ENCODE measurements at places on chromosomes 11 and 22.

DNA sequence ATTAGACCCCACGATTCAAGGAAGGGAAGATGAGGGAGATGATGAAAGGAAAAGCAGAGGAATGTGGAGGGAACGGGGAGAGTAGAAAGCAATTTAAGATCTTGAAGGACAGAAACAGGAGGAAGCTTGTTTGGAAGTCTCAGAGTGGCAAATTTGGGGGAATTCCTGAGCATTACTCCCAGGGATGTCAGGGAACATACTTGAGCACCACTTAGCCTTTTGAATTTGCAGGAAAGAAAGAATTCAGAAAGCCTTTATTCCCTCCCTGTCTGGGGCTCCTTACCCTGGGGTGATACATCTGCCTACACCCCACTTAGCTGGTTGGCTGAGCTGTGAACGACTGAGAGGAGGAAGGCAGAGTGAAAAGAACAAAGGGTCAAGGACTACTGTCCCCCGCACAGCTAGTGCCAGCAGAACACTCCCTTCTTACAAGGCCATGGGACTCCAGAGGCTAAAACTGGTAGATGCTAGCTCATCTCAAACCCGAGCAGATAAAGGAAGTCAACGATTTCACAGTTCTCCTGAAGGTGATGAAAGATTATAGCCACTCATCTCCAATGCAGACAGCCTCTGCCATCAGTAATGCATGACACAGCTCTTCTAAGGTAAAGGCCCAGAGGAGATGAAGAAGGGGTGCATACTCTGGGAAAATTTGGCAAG, 84.0 kb upstream of the AKIP1 start:
- no peaks in the 10 kb centered on the region for H3K27me3 ChIP-seq
- H3K36me3 ChIP-seq, result no peaks in the 10 kb centered on the region
- H3K4me1 ChIP-seq, result no peaks in the 10 kb centered on the region

DNA sequence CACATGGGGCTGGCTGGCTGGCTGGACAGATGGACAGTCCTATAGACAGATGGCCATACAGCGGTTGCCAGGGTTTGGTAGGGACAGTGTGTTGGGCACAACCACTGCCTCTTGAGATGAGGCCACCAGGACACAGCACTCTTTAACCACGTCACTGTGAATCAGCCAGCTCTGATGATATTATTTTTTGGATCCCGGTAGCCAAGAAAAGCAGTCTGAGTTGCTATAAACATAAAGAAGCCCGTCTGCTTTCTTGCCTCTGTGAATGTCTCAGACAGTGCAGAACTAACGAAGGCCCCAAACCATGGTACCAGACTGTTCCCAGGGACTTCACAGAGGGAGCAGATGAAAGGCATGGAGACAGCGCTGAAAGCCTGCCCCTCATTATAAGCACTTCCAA, 115.9 kb upstream of the CSNK2A3 start:
- no peak overlapping the region for H3K27ac ChIP-seq
- no peaks in the 10 kb centered on the region for H3K27me3 ChIP-seq
- no peak for DNase-seq
- no peaks in the 10 kb centered on the region for H3K4me1 ChIP-seq

- no peaks in the 10 kb centered on the region for H3K36me3 ChIP-seq
- no peak overlapping the region for H3K4me3 ChIP-seq
- no peaks in the 10 kb centered on the region for H3K4me1 ChIP-seq
- no peaks in the 10 kb centered on the region for H3K27me3 ChIP-seq
Observed at GRCh38 chr11:29780756-29781155, 236.1 kb downstream of the KCNA4 start.

- H3K4me3 ChIP-seq, result no peak overlapping the region
- H3K27ac ChIP-seq, result no peak overlapping the region
- no peaks in the 10 kb centered on the region for H3K4me1 ChIP-seq
- DNase-seq, result no peak
Observed at GRCh38 chr22:26632422-26633155, 10.8 kb downstream of the CRYBA4 start.

- no peaks in the 10 kb centered on the region for H3K27me3 ChIP-seq
- H3K4me3 ChIP-seq, result no peak overlapping the region
- no peak overlapping the region for H3K27ac ChIP-seq
- H3K4me1 ChIP-seq, result no peaks in the 10 kb centered on the region
Observed at GRCh38 chr22:19420321-19420720, 11.2 kb downstream of the HIRA start.

GRCh38 chr11:98944461-98944860, 76.3 kb upstream of the CNTN5 start:
- no peaks in the 10 kb centered on the region for H3K36me3 ChIP-seq
- no peak for DNase-seq
- no peaks in the 10 kb centered on the region for H3K4me1 ChIP-seq

DNA sequence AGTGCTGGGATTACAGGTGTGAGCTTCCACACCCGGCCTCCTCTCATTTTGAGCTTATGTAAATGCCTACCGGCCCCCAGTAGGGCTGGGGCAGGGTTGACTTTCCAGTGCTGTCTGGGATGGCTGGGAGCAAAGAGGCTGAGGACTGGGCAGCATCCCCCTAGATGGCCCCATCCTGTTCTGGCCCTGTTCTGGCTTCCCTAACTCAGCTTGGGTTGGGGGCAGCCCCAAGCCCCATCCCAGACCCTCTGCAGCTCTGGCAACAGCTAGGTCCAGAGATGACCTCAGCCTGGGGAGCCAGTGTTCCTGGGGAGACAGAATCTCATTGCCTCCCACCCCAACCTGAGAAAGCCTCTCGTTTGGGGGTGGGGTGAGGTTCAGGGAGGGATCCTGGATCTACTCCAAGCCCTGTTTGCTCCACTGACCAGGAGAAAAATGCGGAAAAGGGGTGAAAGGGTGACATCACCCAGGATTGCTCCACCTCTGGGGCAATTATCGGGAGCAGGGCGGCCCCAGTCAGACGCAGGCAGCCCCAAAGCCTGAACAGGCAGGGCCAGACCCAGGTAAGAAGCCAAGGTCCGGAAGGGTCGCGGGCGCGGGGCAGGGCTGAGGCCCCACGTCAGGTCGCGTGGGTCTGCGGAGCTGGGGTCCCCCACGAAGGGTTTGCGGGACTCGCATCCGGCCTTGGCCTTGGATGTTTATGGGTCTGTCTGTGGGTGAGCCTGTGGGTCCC, at the start of gene PNPLA2:
PNPLA2 (plus strand) TSS at position 519 of the 733 bp plus-strand sequence. CDS start 805 bp downstream, outside the sequence.
- peak within 1 kb of the TSS; percentile 94 for H3K4me3 ChIP-seq
- H3K27ac ChIP-seq, result peak within 1 kb of the TSS; percentile 81
- peaks cover 23% of the 10 kb centered on the region for H3K4me1 ChIP-seq
- no peak for DNase-seq
- no peaks in the 10 kb centered on the region for H3K27me3 ChIP-seq
- no peaks in the 10 kb centered on the region for H3K36me3 ChIP-seq

DNA sequence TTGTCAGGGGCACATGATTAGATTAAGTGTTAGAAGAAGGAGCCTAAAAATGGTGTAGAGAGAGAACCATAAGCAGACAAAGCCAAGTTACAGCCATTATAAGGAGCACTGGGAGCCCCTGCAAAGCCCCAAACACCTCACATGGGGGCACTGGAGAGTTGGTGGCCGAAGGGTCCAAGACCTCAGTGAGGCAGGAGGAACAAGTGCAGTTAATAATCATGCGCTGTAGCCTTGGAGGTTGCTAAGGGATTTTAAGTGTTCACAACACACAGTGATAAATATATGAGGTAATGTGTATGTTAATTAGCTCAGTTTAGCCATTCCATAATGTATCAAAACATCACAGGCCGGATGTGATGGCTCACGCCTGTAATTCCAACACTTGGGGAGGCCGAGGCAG, 54.4 kb upstream of the JAM3 start:
- no peak overlapping the region for H3K27ac ChIP-seq
- DNase-seq, result no peak
- H3K36me3 ChIP-seq, result no peaks in the 10 kb centered on the region
- no peaks in the 10 kb centered on the region for H3K4me1 ChIP-seq
- H3K4me3 ChIP-seq, result no peak overlapping the region

GRCh38 chr11:32137263-32137662, 46.4 kb downstream of the RCN1 start:
- DNase-seq, result no peak
- H3K4me1 ChIP-seq, result no peaks in the 10 kb centered on the region
- H3K4me3 ChIP-seq, result no peak overlapping the region
- H3K36me3 ChIP-seq, result no peaks in the 10 kb centered on the region
- H3K27me3 ChIP-seq, result no peaks in the 10 kb centered on the region
- H3K27ac ChIP-seq, result no peak overlapping the region

GRCh38 chr22:19524170-19525115, at the start of gene CLDN5:
Gene CLDN5 (minus strand): TSS chr22:19524410. CDS start chr22:19524255, 155 bp downstream.
- peaks cover 14% of the 10 kb centered on the region for H3K4me1 ChIP-seq
- H3K36me3 ChIP-seq, result no peaks in the 10 kb centered on the region
- H3K4me3 ChIP-seq, result peak within 1 kb of the TSS; percentile 40
- peak; percentile 57 for DNase-seq
- H3K27ac ChIP-seq, result peak within 1 kb of the TSS; percentile 77
- H3K27me3 ChIP-seq, result no peaks in the 10 kb centered on the region

DNA sequence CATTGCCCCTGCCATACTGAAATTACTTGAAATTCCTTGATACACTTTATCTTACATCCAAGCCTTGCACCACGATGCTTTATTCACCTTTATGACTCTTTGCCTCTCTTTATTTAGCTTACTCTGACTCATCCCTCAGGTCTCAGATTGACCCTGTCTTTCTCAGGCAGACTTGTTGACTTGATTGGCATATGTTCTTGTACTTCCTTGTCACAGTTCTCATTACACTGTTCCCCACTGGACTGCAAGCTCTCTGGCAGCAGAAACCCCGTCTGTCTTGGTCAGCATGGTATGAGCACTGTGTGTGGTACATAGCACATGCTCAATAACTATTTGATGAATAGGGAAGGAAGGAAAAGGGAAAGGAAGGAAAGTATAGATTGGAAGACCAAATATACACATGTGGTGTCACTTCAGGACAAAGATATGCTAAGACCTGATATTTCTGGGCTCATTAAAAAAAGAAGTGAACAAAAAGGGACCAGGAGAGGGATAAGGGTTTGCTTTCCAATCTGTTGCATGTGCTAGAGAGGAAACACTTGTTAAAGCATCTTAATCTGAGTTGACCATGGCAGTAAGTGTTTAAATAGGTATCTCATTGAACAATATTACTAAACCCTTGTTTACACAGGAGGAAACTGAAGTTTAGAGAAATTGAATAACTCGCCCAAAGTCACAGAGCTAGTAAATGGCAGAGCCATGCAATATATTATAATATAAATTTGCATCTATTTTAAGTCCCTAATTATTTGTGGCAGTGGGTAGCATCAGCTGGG, 7.2 kb downstream of the LYVE1 start:
- H3K4me1 ChIP-seq, result no peaks in the 10 kb centered on the region
- no peak overlapping the region for H3K27ac ChIP-seq
- no peaks in the 10 kb centered on the region for H3K27me3 ChIP-seq
- DNase-seq, result no peak
- no peaks in the 10 kb centered on the region for H3K36me3 ChIP-seq

DNA sequence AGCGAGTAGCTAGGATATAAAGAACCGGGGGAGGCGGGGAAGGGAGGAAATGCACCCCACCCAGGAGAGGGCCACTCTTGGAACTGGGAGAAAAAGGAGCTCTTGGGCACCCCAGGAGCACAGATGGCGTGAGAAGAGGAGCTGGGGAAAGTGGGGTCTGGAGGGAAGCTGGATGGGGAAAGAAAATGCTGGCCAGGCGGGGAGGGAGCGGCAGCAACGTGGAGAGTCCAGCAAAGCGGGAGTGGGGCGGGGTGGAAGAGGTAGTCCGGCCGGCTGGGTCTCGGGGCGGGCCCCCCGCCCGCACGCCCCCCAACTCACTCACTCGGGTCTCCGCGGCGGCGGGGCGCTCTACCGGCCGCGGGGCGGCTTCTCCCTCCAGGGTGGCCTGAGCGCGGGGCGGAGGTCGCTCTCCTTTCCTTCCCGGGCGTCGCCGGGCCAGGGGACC, 522 bp downstream of the TOB2 start:
- peak overlapping the region; percentile 95 for H3K4me3 ChIP-seq
- no peaks in the 10 kb centered on the region for H3K36me3 ChIP-seq
- H3K4me1 ChIP-seq, result peaks cover 21% of the 10 kb centered on the region
- H3K27me3 ChIP-seq, result no peaks in the 10 kb centered on the region

All from right lobe of liver (tissue), 6 donors.